Glomerular endothelial cell (primary cell): ENCODE measurements at places on chromosomes 13 and 19. TPM values are rescaled to one million over a fixed set of nuclear protein-coding genes. Genes with fewer than 3 reads are reported as not detected.

Gene HRC
- not detected in 2 replicates for total RNA-seq

Gene TRIP10
- total RNA-seq, result 58.0 and 83.8 TPM in 2 replicates

GRCh38 chr13:45799451-45799850 is 52.1 kb downstream of the SIAH3 start:
- no peak for DNase-seq

DNA sequence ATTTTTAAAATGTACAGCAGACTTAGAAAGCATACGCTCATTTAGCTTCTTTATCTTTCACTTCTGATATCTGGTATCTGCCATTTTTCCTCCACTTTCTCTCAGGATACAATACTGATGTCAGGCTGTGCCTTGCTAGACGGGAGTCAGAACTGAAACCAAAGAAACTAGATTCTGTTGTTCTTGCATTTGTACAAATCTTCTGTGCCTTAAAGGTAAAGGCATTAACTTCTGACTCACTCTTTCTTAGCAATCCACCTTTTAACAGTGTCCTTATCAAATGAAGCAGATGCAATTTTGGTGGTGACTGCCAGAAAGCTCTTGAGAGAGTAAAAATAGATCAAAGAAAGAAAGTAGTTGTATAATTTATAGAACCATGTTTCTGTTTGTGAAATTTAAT is 370.4 kb downstream of the PCDH20 start:
- DNase-seq, result no peak

GRCh38 chr13:50911937-50912795 is 2.6 kb downstream of the RNASEH2B start:
- peak; percentile 52 for DNase-seq

DNA sequence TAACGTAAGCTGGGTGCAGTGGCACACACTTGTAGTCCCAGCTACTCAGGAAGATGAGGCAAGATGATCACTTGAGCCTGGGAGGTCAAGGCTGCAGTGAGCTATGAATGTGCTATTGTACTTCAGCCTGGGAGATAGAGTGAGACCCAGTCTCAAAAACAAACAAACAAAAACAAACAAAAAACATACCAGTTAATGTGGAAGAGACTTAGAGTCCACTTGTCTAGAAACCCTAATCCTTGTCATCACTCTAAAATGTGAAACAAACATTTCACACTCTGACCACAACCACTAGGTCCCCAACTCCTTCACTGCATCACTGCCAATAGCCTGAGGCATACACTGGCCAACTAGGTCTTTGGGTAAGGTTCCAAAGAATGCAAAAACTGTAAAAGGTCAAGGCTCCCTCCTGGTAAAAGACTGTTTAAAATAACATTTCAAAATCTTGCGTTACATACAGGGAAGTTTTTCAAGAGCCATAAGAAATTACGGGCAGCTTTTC is 28.6 kb upstream of the CYP2B6 start:
- no peak for DNase-seq

GRCh38 chr19:17830567-17831418 is 9.5 kb upstream of the INSL3 start:
- DNase-seq, result no peak

GRCh38 chr19:54648129-54648528 is 14.7 kb upstream of the LILRB4 start:
- no peak for DNase-seq

- DNase-seq, result no peak
These were observed 12.9 kb upstream of the CCNE1 start for GRCh38 chr19:29798774-29799497.

DNA sequence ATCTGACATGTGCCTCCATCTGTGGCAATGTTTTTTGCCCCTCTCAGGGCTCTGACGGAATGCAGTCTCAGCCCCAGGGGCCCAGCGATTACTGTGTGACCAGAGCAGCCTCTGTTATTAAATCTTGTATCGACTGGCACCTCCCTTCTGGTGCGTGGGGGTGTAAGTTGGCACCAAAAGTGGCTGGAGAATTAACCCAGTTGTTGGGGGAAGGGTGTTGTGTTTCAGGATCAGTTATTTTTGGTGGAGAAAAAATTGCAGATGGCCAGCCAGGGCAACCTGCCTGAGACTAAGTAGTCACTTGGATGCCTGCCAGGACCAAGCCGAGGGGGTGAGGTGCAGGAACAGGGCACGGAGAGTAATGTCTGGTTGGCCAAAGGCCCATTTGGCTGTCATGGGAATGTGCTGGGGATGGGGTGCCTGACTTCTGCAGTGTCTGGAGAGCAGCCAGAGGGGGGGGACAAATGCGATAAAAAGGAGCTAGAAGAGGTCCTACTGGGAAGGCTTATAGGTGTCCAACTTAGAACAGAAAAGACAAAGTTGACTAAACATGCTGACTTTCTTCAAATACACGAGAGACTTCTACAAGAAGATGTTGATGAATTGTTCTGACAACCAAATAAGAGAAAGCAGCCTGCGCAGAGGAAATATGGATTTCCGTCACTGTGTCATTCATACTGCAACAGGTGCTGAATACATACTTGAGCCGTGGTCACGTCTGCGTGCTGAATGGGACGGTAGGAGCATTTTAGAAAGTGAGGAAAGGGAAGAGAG is 69.8 kb downstream of the SIAH3 start:
- no peak for DNase-seq

- DNase-seq, result no peak
These were observed 105.4 kb upstream of the MBNL2 start for GRCh38 chr13:97116754-97117153.
